ENCODE measurements at places on chromosomes 12 and 14.

DNA sequence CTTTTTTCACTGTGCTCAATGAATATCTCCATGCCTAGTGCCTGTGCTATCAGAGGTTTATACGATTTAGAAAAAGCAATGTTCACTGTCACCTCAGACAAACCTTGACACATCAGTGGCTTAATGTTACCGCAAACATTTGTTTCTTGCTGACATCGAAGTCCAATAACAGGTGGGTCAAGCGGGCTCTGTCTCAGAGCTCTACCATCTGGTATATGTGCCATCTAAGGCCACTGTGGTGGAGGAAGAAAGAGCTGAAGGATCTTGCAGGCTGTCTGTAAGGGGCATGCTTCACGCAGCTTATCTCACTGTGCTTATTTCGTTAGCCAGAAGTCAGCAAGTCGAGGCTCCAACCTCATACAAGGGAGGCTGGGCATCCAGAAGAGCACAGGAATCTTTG lies 189.5 kb upstream of the NTF3 start:
- no peak for DNase-seq

GRCh38 chr12:102350070-102350469 lies 130.3 kb downstream of the IGF1 start:
- DNase-seq: no peak

GRCh38 chr12:2944401-2945047 lies 14.7 kb upstream of the TEAD4 start:
- DNase-seq: peak; percentile 80

GRCh38 chr12:7989827-7990491 lies 42.6 kb upstream of the FOXJ2 start:
- no peak for DNase-seq

DNA sequence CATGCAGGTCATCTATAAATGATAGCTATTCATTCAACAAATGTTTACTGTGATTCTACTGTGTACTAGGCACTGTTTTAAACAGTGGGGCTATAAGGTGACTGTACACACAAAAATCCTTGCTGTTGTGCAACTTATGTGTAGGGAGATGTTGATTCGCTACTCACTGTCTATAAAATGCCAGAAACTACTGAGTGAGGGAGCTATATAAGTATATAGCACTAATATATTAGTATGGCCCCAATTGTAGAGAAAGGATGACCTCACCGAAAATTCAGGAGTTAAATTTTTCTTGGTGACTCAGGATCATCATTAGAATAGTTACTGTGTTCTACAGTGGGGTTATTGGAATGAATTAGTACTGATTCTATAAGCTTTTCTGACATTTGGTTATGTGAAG lies 117.4 kb downstream of the TGFB3 start:
- DNase-seq: no peak

DNA sequence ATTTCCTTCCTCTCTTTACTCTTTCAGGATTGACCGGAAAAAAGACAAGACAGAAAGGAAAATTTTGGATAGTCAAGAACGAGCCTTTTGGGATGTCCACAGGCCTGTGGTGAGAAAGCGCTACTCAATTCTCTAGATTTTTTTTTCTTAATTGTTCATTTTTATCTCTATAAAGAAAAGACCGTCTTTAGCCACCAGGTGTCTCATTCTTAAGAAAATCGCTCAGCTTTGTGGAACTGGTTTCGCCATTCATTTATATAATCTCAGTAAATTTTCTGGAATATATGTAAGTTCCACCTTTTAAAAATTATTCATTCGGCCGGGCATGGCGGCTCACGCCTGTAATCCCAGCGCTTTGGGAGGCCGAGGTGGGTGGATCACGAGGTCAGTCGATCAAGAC lies 421.1 kb downstream of the DPF3 start:
- DNase-seq: no peak

Data from brain (organoid and tissue), 16 donors.